ENCODE measurements at places on chromosomes 2 and 18.

- no peak for DNase-seq
Measured at GRCh38 chr2:42618116-42618515, 49.7 kb downstream of the MTA3 start.

DNA sequence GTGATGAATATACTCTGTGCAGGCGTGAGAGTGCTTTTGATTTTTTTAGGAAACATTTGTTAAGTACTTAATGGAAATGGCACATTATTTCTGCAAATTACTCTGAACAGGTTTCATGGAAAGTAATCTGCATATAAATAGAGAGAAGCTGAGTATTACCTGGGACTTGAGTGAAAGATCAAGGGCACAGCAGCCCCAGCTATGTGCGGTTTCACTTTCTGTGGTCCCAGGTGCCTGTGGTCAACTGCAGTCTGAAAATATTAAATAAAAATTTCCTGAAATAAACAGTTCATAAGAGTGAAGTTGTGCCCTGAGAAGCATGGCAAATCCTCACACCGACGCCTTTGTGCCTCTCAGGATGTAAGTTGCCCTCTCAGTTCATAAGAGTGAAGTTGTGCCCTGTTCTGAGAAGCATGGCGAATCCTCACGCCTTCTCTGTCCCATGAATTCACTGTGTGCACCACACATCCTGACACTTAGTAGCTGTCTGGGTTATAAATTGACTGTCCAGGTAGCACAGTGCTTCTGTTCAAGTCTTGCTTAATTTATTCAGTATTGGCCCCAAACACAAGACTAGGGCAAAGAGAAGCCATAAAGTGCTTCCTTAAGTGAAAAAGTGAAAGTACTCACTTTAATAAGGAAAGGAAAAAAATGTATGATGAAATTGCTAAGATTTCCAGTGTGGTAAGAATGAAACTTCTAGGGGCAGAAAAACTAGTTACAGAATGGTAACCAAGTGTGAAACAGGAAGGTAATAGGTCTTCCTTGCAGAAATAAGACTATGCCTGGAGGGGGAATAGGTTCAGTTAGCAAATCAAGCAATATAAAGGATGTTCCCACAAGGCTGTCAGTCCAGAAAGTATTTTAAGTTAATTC, 4.3 kb upstream of the SNTG2 start:
- DNase-seq = no peak

GRCh38 chr2:57181315-57182038, 865.1 kb upstream of the VRK2 start:
- no peak for DNase-seq

GRCh38 chr18:581096-581495, 916 bp downstream of the CETN1 start:
- no peak for DNase-seq

- DNase-seq = no peak
Measured at GRCh38 chr2:12001621-12002020, 255.2 kb downstream of the LPIN1 start.

Measured in SK-N-DZ (cell line).